ENCODE measurements at places on chromosomes 2 and 18. TPM values are rescaled to one million over a fixed set of nuclear protein-coding genes. Genes with fewer than 3 reads are reported as not detected.

GRCh38 chr2:98586551-98587140, 21.7 kb downstream of the COA5 start:
- no peak for DNase-seq

DNA sequence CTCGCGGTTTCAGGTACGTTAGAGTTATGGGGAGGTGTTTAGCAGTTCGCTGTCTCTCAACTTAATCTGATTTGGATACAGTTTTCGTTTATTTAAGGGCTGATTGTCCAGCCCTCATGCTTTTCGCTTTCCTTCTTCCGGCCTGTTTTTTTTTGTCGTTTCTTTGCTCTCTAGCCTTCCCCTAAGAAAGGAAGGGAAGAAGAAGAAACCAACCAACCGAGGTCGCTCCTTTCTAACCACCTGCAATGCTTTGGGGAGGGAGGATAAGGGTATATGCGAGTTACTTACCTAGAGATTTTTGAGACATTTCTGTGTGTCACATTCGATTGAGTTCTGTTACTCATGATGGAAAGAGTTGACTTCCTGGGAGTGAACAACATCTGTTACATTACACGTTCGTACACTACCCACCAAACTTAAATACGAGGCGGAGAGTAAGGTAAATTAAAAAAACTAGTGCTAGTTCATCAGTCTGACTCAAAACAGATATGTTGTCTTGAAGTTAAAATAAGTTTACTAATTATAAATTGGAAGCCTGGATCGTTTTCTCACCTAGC, 918 bp downstream of the EIF5B start:
- peak; percentile 15 for DNase-seq

DNA sequence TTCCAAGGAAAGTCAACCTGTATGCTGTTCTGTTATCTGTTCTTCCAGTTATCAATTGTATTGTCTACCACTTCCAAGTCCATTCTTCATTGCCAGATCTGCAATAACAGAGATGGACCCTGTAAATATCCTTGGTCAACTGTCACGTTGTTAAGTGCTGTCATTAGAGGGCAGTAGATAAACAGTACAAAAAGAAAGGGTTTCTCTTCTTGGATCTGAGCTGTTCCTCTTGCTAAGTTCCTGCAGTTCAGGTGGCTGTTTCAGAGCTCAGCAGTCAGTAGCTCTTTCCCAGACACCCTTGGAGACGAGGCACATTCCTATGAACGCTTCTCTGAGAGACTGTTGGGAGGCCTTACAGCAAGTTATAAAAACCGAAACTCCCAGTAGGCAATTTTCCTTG, 957.1 kb upstream of the CHAC2 start:
- peak; percentile 32 for DNase-seq

DNA sequence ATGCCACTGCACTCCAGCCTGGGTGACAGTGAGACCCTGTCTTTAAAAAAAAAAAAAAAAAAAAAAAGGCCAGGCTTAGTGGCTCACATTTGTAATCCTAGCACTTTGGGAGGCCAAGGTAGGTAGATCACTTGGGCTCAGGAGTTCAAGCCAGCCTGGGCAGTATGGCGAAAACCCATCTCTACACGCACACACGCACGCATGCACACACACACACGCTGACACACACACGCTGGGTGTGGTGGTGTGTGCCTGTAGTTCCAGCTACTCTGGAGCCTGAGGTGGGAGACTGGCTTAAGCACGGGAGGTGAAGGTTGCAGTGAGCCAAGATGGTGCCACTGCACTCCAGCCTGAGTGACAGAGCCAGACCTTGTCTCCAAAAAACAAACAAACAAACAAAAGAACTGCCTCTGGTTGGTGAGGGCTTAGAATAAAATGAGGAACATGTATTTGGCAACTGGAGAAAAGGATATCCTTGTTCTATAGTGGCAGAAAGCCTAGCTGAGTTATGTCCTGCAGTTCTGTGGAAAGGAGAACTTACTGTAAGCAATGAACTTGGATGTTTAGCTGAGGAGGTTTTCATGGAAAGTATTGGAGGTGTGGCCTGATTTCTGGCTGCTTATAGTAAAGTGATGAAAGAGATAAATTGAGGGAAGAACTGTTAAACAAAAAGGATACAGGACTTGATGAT, 34.0 kb downstream of the HAT1 start:
- peak; percentile 42 for DNase-seq

Gene COL6A3
- 370 TPM for total RNA-seq

All from muscle of leg (tissue), 16 donors.